ENCODE measurements at places on chromosomes 13 and 19.
A peak's percentile ranks its signal among the peaks of the same experiment; 100 is the strongest.

GRCh38 chr19:6362027-6362350 lies 658 bp downstream of the CLPP start:
- DNase-seq: no peak

DNA sequence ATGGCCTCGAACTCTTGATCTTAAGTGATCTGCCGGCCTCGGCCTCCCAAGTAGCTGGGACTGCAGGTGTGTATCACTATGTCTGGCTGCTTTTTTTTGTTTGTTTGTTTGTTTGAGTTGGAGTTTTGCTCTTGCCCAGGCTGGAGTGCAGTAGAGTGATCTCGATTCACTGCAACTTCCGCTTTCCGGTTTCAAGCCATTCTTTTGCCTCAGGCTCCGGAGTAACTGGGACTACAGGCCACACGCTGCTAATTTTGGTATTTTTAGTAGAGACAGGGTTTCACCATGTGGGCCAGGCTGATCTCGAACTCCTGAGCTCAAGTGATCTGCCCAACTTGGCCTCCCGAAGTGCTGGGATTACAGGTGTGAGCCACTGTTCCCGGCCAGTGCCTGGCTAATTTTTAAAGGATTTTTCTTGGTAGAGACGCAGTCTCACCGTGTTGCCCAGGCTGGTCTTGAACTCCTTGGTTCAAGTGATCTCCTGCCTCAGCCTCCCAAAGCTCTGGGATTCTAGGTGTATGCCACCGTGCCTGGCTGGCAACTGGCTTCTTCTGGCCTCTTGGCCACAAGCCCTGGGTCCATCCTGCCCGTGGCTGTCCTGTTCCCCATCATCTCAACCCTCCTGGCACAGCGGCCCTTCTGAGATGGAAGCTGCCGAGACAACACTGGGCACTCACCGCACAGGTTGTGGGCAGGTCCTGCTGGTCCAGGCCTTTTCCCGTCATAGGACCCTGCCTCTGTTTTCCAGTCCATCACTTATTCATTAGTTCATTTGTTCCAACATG lies 11.5 kb downstream of the TECR start:
- DNase-seq: no peak

DNA sequence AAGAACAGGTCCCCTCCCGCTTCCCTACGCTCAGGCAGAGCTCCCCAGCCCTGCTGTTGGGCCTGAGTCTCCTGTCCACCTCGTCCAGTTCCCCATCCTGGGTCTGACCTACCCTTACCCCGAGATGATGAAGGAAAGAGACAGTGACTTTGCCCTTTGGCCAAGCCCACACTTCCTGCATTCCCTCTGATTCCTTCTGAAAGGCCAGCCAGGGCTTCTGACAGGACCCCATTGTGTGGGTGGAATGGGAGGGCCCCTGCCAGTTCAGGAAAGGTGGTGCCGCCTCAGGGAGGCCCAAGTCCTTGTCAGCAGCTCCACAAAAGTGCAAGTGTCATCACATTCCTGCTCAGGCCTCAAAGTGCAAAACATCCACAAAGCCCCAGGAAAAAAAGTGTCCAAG lies 177.8 kb downstream of the PAN3 start:
- no peak for DNase-seq

DNA sequence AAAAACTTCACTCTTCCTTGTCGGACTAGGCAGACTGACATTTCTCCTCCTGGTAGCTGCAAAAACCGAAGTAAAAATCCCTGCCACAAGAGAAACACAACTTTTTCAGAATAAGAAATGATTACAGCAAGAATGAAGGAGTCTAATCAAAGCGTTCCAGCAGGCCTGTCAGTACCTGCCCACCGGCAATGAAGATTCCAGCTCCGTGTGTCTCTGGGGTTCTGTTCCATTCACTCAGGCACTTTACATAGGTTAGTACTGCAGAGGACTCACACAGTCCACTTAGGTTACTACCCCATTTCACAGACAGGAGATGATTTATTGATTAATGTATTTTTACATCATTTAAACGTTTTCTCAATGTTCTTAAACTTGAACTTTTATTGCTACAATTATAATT lies 275.5 kb downstream of the NHLRC3 start:
- DNase-seq: no peak

DNA sequence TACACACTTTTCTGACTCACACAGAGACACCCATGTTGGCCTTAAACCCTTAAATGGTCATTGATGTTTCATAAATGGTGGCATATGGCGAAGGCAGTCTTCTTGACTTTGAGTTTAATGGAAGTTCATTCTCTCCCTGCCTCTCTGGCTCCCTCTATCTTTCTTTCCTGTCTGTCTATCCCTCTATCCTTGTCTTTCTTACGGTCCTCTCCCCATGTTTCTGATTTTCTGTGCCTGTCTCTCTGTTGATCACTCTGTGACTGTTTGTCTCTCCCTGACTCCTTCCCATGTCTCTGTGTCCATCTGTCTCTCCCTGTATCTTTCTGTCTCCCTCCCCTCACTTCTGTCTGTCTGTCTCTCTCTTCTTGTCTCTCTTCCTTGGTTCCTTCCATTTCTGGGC lies 43.2 kb upstream of the SHKBP1 start:
- DNase-seq: no peak

- DNase-seq: no peak
These were observed 42.9 kb upstream of the URAD start for GRCh38 chr13:28031220-28031895.

GRCh38 chr19:55637534-55637933 lies 3.3 kb upstream of the ZNF580 start:
- DNase-seq: no peak

GRCh38 chr19:2719920-2720776 lies 1.0 kb downstream of the DIRAS1 start:
- peak; percentile 9 for DNase-seq

DNA sequence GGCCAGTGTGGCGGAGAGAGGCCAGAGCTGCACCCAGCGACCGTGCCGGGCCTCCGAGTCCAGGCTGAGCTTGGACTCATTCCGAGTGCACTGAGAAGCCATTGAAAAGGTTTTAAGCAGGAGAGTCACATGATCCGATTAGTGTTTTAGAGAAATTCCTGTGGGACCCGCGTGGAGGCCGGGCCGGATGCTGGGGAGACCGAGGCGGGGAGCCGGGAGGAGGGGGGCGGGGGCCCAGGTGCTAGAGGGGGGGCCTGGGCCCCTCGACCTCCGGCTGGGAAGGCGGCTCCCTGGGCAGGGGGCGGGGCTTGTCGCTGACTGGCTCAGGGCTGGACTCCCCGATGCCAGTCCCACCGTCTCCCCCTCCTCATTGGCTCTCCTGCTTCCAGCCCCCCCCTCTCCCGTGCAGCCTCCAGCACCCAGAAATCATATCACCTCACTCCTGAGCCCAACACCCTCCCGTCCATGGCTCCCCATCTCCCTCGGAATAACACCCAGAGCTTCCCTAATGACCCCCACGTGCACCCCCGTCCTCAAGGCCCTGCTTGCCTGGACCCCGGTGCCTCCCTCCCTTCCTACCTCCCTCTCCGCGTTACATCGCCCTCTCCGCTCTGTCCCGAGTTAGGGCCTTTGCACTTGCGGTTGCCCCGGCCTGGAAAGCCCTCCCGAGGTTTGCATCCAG lies 5.2 kb upstream of the ZNF579 start:
- no peak for DNase-seq

- DNase-seq: no peak
These were observed 53.8 kb downstream of the MBNL2 start for GRCh38 chr13:97275776-97276501.

DNA sequence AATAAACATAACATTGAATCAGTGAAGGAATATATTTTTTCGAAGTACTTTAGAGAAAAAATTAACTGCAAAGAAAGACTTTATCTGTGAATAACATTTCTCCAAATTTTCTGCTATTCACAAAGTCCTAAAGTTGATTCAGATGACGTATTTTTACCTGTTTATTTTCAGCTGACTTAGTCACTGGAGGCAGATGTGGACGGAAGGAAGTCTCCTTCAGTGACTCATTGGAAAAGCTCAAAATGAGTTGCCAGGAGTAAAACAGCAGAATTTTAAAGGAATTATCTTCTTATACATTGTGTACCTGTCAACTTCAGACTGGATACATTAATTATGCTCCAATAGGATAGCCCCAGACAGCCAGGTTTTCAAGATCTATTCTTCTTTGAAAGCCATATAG lies 679.3 kb upstream of the GPC6 start:
- DNase-seq: peak; percentile 43

- DNase-seq: no peak
These were observed 1.2 kb upstream of the GNG8 start for GRCh38 chr19:46637224-46637623.

GRCh38 chr13:44605275-44605674 lies 29.1 kb upstream of the TSC22D1 start:
- no peak for DNase-seq

DNA sequence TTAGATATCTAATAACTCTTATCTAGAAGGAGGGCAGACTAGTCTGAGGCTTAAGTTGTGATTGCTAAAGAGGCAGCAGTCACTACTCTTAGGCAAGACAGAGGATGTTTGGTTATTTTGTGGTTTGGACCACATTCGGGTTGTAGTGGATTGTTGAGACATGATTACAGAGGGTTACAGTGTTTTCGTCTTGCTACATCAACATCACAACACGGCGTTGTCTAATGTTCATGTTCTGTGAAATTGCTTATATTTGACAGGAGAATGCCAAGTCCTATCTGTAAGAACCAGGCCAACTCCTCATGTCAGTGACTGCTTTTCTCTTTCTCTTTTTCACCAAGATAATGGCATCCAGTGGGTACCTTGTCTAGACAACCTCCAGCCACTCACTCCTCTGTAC lies 16.8 kb upstream of the TM9SF2 start:
- DNase-seq: no peak

GRCh38 chr19:21680026-21680425 lies 87.4 kb downstream of the ZNF100 start:
- no peak for DNase-seq

DNA sequence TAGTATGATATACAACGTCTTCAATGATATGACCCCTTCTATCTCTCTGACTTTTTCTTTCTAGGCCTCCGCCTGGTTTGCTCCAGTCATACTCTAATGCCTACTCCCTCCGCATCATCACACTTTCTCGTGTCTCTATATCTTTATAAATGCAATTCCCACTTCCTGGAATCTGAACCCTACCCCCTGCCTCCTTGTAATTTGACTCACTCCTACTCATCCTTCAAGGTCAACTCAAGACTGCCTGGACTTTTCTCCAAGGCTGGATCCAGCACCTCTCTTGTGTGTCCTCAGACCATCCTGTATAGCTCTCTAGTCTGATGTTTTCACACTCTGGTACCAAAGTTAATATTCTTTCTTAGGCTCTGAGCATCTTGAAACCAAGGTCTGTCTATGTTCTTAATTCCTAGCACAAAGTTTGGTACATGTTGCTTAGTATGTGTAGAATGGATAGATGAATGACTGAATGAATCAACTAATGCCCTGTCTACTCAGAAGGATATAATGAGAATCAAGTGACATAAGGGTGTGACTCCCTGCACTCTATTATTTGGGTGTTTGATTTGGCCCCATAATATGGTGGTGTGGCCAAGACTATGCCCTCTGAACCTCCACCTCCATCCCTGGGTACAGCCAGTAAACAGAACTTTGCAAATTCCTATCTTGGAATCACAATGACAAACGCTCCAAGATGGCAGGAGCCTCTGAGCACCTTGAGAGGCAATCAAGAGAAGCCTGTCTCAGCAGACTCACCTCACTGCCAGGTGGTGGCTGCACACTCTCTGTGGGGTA lies 74.3 kb upstream of the SERP2 start:
- DNase-seq: no peak

DNA sequence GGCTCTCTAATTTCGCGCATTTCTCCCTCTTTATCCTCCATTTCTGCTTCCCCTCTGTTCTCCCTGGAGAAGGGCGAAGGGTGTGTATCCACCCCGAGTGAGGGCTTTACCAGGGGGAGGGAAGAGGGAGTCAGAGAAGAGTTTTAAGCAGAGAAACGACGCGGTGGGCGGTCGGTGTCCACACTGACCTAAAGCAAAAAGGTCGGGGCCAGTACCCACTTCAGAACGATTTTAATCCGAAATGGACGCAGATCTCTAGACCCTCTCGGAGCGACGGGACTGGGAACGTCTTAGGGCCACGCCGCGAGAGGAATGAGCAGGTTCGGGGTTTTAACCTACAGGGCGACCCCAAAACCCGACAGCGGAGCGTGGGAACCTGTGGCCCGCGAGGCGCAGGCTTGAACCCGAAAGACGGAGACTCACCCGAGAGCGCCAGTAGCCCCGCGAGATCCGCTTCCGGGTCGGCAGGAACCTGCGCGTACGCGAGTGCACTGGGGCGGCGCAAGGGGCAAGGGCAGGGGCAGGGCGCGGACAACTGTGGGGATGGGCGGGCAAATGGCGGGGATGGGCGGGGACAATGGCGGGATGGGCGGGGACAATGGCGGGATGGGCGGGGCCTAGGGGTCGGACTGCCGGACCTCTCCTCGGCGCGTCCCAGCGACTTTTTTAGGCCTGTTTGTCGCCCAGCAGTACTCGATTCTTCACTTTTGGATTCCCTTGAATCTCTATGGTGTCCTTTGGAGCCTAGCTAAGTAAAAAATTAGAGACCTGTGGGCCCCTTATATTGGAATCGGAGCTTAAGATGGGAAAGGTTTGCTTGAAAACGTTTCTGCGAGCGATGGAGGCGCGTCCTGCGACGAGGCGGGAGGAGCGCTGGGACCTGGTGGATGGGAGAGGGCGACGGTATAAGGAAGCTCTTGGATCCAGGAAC lies at the start of gene ZNF677:
ZNF677 (minus strand) TSS at position 463 of the 931 bp plus-strand sequence. CDS start 3,323 bp downstream, outside the sequence.
- DNase-seq: no peak

All from SW 1271 (cell line).